Inflammatory macrophage treated with lipopolysaccharide for 1 hour (primary cell): ENCODE measurements at places on chromosomes 6 and 20.

DNA sequence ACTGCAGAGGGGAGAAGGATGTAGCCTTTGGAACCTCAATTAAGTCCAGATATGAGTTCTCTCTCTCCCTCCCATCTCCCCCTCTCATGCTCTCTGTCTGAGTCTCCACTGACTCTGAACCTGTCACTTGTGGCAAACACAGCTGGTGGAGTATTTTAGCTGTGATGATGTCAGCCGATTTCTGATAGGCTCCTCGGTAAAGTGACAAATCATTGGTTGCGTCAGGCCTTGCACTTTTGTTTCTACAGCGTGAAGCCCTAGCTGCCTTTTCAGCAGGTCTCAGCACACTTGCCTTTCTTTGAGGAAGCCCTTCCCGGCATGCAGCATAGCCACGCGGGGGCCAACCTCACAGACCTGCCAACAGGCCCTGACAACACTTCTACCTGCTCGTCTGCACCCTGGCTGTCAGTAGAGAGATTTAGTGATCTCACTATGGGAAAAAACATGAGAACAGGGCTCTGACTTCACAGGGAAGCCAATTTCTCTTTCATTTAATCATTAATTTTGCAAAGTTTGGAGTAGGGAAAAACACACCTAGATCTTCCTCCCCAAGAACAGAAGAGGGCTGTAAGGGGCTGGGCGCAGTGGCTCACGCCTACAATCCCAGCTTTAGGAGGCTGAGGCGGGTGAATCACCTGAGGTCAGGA, 84.4 kb downstream of the GMPR start:
- peak; percentile 86 for DNase-seq

DNA sequence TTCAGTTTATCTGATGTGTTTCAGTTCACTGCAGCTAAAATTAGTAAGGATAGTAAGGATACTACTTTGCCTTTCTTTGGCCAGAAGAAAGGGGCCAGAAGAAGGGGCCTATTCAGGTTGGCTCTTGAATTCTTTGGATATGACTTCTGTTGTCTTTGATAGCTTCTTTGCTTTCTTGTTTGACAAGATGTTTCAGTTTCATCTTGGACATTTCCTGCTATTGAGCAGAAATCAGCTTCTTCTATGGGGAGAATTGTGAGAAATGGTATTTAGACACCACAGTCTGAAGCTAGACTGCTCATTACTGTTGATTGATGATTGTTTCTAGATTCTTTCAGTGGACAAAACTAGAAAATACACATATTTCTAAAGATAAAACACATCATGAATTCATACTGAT, 23.2 kb downstream of the L3MBTL3 start:
- no peak for DNase-seq

DNA sequence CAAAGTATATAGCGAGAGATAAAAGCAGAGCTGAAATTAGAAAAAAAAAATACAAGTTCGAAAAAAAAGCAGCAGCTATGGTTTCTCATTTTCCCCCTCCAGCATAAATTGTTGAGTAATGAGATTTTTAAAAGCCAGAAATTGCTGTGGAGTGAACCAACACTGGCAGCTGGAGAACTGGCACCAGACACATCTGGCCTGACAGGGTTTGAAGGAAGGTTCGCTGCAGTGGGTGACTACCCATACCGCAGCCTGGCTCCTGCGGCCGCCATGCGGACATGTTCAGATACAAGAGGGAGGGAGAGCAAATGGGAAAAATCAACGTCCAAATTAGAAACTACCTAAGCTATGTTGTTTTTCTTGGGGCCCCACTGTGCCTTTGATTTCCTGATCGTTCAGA, 3.3 kb downstream of the APCDD1L start:
- DNase-seq: no peak

DNA sequence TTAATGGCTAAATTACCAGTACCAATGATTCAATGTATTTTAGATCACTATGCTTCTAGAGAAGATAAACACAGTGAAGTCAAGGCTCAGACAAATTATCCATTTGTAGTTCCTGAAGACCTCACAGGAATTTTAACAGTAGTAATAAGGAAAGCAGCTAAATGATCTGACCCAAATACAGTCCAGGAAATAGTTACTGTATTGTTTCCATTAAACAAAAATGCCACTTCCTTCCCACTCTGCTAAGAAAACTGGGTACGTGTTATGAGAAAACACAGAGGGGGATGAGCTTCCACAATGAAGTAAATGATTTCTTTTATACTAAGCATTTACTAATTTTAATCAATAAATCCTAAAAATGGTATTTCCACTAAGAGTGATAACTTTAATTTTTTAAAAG, 127.9 kb downstream of the CDK19 start:
- no peak for DNase-seq

DNA sequence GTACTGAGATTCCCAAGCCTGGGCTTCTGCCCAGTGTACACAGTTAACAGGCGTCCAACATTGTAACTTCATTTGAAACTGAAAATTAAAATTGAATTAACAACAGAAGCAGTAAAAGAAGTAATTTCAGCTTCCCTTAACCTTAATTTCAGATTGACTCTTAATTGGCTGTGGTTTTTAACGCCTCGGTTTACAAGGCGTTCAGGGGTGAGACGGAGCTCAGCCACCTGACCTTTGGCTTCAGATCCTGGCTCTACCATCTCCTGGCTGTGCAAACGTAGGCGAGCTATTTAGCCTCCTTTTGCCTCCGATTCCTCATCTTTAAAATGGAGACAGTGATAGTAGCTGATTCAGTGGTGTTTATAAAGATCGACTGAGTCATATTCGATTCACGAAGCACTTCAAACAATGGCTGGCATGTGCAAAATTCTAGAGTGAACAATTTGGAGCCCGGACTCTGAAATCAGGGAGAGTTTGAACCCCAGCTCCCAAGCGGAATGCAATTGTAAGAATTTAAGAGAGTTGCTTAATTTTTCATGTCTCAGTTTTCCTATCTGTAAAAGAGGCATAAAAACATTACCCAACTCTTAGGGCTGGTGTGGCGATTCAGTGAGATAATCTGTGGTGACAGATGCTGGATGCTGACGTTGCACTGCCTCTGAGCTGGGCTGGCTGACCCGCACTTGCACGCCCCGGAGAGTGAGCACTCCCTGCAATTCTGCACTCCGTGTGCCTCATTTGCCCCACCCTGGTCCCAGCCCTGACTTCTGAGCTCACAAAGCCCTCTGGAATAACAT, 23.5 kb upstream of the OCSTAMP start:
- no peak for DNase-seq

DNA sequence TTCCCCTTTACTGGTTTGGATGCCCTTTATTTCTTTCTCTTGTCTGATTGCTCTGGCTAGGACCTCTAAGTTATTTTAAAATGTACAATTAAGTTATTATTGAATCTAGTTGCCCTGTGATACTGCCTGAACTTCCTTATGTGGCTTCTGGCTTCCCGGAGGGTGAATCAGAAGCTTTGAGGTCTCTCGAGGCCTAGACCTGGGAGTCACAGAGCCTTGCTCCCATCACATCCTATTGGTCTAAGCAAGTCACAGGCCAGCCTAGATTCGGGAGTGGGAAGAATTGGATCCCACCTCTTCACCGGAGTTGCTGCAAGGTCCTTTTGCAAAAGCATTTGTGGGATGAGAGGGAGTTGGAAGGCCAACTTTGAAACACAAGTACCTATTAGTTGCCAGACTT, 15.2 kb downstream of the BCAS4 start:
- DNase-seq: no peak

DNA sequence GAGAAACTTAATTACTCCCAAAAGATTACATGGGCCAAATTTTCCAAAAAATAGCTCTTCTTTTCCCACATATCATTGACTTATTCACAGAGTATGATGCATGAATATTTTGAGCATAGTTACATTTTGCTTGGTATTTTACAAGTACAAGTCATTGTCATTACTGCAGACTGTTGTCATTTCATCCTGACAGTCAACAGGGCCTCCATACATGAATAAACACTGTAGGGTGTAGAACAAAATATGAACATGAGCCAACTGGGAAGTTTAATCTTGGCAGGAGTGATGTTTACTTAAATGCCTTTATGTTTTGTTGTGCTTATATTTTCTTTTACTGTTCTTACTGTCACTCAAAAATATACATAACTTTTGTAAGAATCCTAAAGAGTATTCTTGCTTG, 340.7 kb downstream of the ADGRB3 start:
- no peak for DNase-seq

GRCh38 chr20:60269573-60270162, 311.4 kb downstream of the CDH26 start:
- DNase-seq: no peak

DNA sequence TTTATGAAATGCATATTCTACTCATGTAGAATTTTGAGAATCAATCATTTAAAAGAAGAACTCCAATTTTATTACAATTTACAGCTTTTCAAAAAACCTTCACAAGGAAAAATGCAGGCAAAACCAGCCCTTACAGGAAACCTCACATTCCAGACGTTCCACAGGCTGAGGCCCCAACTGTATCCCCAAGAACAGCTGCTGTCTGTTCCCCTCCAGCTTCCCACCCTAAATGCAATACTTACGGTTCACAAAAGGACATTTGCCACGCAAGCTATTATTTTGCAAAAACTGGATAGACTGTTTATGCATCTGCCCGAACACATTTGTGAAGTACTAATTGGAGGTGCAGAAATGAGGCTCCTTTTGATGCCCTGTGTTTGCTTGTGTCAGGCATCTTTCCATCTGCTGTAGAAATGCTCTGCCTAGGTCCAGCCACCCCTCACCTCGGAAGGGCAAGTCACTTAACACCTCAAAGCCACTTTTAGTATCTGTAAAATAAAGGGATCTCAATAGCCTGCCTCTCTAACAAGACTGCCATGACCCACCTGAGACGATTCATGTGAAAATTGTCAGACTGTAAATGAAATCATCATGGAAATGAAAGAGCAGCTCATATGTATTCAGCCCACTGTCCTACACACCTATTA, 26.5 kb downstream of the PDE10A start:
- no peak for DNase-seq

- DNase-seq: no peak
Observed at GRCh38 chr20:19631410-19631809, 126.6 kb upstream of the RIN2 start.

DNA sequence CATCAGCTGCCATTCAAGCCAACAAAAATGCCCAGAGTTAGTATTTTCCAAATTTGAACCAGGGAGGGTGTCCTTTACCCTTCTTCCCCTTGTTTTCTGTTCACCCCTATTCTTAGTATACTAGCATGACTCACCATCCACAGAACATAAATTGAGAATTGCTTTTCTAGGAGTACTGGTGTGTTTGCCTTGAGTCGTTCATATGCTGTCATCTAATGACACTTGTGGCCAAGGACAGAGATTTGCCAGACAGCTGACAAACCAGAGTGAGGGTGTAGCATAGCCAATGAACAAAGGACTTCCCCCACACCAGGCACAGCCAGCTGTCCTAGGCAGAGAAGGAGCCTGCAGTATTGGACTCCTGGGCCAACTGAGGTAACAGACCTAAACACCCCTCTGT, 62.2 kb downstream of the FILIP1 start:
- no peak for DNase-seq

GRCh38 chr6:17635568-17635967, 35.5 kb downstream of the FAM8A1 start:
- no peak for DNase-seq

GRCh38 chr6:52511572-52512151, 65.2 kb downstream of the TRAM2 start:
- DNase-seq: no peak
